ENCODE measurements at places on chromosomes 2 and 18. TPM values are rescaled to one million over a fixed set of nuclear protein-coding genes. Genes with fewer than 3 reads are reported as not detected.

The EGR4 gene
- total RNA-seq = not detected

The MRO gene
- total RNA-seq = not detected

The ANAPC1 gene
- 33.4 TPM for total RNA-seq

The FOXI3 gene
- total RNA-seq = 0.34 TPM

Measured in glutamatergic neuron (in vitro differentiated cells).